ENCODE measurements at places on chromosomes 7 and 10.
A peak's percentile ranks its signal among the peaks of the same experiment; 100 is the strongest.

DNA sequence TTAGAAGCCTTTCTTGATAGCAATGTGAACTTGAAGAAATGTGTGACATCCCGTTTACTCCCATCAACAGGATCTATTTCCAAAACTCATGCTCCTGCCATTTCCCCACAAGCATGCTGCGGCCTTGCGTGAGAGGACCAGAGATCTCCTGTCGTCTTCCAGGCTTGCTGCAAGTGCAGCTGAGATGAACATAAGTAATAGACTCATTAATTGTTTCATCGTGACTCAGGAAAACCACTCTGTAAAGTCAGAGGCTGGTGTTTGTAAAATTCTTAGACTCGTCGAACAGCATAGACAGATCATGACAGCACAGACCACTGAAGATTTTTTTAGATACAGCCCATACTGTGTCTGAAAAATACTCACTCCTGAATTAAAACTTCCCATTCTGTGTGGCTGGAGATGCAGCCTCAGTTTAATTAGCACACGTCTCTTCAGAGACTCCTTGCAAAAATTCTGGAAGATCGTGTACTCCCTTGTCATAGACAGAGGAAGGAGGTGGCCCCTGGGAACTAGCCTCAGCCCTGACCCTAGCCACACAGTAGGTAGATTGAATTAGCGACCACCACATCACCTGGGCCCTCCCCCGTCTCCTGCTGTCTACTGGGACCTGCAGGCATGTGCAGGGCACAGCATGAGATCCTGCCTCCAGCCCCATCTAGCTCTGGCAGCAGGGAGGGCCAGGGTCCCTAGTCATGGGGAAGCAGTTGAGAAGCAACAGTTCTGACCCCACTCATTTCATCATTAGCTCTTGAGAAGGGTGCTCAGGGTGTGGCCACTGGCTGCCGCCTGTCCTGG, 226.0 kb downstream of the CELF2 start:
- peak; percentile 24 for DNase-seq

GRCh38 chr10:14801723-14802122, 27.0 kb upstream of the FAM107B start:
- no peak for DNase-seq

DNA sequence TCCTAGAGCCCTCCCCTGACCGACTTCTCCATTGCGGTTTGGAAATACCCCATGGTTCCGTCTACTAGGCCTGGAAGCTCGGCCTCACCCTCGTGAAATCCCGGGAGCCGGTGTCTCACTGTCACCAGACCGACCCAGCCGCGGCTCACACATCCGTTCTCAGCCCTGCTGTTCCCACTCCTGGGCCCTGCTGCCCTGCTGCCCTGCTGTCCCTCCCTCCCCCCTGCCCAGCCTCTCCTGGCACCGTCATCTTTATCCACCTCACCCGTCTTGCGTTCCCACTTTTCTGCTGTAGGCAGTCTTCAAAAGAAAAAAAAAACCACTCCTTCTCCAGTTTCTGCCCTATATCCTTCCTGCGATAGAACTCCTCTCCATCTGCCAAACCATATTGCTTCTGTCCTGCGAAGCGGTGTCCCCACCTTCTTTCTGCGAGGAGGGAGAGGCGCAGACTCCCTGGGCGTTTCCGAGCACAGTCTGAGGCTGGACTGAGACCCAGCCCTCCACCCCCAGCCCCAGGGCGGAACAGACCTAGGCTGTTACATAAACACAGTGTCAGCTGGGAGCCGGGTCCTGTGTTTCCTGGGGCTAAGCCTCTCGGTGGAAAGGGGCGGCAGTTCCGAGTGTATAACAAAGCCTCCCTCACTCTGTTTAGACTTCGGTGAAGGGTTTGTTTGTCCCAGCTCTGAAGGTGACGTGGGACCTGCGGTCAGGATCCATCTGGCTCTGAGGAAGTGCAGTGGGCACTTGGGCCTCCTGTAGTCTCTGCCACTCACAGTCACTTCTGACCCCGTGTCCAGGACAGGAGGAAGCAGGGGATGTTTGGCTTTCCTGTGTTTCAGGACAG, 2.8 kb downstream of the AGAP3 start:
- DNase-seq, result no peak

GRCh38 chr10:126268013-126268920, 120.0 kb downstream of the ADAM12 start:
- no peak for DNase-seq

GRCh38 chr7:103114576-103115008, 34.3 kb downstream of the NAPEPLD start:
- no peak for DNase-seq

- DNase-seq, result no peak
These were observed 169.0 kb upstream of the PRKCQ start for GRCh38 chr10:6748981-6749635.

GRCh38 chr7:98613601-98614425, 3.3 kb upstream of the NPTX2 start:
- DNase-seq, result no peak

DNA sequence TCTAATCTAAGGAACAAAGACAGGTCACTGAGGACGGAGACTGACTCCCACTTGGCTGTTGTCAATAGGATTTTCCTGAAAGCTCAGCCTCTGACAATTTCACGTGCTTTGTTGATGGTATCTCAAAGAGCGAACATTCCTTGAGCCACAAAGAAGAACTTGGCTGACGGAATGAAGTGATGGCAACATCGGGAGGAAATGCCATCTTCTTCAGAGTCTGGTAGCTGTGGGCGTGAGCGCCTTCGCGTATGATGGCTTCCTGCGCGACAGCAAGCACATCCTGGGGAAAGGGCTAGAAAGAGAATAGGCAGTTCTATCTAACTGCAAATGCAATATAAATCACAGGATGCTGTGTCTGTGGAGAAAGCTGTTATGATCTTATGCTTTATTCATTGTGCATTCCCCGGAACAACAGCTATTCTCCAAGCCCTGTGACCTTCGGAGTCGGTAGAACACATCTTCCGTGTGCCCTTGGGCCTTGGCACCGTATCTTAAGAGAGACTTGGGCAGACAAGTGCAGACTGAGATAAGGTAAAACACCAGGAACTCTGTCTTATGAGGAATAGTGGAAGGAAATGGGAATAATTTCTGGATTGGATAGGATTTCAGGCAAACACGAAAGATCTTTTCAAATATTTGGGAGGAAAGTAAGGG, 19.6 kb upstream of the GTPBP4 start:
- no peak for DNase-seq

- no peak for DNase-seq
These were observed 159.6 kb downstream of the KMT2E start for GRCh38 chr7:105173586-105173985.

DNA sequence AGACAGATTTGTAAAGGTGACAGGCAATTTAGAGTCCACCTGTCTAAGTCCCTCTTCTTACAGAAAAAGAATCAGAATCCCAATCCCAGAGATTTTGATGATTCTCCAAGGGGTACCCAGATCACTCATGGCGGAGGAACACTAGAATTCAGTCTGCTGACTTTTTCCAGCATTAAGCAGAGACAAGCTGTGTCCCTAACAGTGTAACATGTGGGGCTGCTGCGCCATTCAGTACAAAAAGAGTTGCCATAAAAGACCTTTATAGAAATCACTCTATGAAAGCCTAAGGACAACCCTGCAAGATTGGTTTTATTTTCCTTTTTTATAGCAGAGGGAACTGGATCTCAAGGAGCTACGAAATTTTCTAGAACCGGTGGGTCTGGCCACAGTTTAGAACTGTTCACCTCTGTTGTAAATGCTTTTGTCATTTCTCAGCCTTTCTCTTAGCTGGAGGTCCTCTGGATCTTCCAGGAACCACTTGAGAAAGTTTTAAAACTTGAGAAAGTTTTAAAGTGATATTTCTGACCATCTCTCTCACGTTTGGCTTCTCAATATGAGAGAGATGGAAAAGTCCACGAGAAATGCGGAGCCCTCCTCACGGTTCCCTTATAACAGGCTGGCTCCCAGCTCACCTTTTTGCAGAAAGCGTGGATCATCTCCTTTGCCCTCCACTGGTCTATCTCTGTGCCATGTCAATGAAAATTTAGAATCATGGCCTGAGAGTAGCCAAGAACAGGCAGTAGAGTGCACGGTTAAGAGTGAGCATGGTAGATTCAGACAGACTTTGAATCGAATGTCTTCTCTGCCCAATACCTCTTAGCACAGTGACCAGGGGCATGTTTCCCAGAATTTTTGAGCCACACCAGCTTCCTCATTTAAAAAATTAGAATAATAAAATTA, 826 bp downstream of the GIMAP7 start:
- no peak for DNase-seq

DNA sequence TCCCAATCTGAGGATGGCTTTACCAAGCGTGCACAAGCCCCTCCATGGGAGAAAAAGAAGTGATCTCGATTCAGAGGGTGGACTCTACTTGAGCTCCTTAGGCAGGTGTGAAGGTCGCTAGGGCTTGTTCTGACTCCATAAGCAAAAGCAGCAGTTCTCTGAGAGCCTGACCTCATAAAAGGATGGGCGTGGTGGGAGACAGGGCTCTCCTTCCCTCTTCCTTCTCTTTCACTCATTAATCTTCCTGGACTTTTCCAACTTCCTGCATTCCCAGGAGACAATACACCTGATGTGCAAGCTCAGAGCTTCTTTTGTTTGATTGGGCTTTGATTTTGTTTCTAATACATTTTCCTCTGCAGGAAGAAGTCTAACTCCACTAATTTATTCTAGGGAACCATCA, 22.3 kb upstream of the TMEM72 start:
- DNase-seq, result no peak

DNA sequence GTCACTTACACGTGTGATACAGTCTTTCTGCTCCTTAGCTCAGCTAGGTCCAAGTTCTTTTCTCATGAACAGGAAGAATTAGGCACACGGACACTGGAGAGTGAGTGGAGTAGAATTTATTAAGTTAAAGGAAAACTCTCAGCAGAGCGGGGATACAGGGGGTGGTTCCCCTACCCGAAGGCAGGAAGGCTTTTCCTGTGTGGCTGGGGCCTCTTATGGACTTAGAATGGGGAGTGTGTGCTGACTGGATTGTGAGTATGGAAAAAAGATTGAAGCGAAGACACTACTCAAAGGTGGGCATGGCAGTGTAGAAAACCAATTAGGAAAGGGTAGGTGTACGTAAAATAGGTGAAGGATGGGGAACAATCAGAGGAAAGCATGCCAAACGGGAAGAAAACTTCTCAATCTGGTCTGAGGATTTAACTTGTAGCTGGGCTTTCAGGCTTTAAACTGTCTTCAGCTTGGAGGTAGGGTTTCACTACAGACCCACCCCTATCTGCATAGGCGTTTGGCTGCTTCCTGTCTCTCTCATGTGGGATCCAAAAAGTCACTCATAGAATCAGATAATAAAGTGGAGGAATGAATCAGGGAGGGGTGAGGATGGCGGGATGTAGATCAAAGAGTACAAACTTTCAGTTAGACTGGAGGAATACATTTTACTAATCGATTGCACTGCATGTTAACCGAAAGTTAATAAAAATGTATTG, 104.2 kb downstream of the ANKRD7 start:
- DNase-seq, result no peak

- no peak for DNase-seq
These were observed 25.9 kb downstream of the TYW1 start for GRCh38 chr7:67022511-67022910.

DNA sequence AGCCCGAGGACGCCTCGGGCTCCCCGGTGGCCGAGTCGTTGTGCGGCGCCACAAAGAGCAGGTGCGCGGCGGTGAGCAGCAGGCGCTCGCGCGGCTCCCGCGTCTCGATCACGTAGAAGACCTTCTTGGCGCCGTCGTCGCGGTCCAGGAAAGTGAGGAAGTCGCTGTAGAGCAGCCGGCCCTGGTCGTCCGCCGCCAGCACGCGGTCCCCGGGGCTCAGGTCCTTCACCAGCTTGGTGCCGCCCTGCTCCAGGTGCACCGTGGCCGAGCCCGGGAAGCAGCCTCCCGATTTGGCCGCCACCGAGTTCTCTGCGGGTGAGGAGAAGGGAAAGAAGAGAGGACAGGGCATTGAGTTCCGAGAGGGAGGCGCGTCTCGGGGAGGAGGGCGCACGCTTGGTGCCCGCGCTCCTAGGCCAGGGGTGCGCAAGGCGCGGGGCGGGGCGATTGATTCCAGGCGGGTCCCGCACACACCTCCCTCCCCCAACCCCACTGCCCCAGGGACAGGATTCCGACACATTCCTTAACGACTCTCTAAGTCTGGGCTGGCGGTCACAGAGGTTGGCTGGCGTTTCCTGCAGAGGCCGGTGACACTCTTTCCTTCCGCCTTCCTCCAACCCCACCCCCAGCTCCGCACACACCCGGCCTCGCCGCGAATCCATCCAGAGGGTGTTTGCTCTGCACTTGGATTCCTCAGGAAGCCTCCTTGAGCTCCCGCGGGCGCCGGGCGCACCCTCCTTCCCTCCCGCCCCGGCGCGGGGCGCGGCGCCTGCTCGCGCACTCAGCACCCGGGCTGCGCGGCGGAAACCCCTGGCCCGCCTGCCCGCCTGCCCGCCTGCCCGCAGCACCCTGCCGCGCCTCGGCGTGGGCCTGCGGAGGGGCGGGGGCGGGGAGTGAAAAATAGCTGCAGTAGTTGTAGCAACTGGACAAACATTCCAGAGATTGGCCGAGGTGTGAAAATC, 8.6 kb downstream of the SHH start:
- no peak for DNase-seq

DNA sequence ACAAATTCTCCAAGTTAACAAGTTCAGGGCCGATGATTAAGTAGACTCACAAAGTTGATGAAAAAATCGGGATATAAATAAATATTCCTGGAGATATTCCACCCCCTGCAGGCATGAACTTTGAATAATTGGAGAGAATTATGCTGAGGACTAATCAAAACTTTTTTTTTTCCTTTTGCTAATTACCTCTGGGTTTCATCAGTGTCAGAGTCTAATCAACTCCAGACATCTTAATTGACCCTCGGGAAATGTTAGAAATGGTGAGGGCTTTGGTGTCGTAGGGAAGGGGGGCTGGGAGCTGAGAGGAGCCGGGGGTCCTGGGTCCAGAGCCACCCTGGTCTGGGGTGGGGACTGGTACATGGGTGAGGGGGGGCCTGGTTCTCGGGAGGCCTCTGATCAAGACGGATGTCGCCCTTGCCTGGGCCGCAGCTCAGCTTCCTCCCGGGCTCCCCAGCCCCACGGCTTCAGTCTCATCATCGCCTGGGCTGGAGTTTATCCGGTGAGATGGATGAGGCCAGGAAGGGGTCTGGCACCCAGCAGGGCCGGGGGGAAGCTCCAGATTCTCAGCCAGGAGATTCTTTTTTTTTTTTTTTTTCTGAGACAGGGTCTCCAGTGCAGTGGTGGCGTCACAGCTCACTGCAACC, 30.4 kb upstream of the ELFN1 start:
- DNase-seq, result no peak

GRCh38 chr7:31488562-31489203, 25.2 kb upstream of the ITPRID1 start:
- no peak for DNase-seq

GRCh38 chr10:23342213-23342884, 2.2 kb downstream of the C10orf67 start:
- no peak for DNase-seq

- DNase-seq, result no peak
These were observed 3.7 kb downstream of the CFAP46 start for GRCh38 chr10:132938472-132939339.

Data from AG04449 (cell line).